IMR-90 (cell line): ENCODE measurements at places on chromosomes 7 and 10. TPM values are rescaled to one million over a fixed set of nuclear protein-coding genes. Genes with fewer than 3 reads are reported as not detected.
A peak's percentile ranks its signal among the peaks of the same experiment; 100 is the strongest.

DNA sequence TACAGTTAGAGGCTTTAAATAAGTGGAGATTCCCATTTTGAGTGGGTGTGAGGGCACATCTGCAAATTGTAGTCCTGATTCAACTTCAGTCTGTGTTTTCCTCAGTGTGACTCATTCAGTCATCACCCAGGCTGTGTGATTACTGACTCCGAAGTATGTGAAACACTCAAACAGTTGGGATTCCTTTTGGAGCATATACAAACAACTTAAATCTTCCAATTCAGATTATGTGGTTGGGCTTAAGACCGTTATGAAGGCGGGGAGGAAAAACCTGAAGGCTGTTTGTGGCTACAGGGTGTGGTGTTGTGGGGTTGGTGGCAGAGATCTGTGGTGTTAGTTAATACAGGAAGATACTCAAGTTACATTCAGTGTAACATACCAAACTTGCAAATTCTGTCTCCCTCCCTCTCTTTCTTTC is 259.7 kb upstream of the FERD3L start:
- DNase-seq: peak; percentile 99

DNA sequence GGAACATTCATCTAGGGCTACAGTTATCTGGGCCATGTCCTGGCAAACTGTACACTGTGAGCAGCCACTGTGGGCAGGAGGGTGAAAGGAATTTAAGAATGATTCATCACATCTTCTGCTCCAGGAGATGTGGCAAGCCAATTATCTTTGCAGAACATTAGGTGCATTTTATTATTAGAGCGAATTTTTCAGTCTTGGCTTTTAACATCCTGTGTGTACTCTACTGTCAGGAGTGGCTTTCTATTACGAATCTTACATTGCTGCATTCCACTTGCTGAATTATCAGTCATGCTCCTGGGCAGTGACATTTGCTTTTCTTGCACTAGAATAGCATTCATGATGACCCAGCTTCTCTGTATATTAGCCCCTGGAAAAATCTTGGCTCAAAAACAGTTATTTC is 109.2 kb upstream of the TARP start:
- peak; percentile 10 for DNase-seq

PNLIPRP1 gene
- not detected in 2 replicates for polyA plus RNA-seq

- peak; percentile 42 for DNase-seq
These were observed 78.7 kb downstream of the CLEC2L start for GRCh38 chr7:139602143-139602722.

KEL gene
- 0.03 and 0.07 TPM in 2 replicates for polyA plus RNA-seq

GRCh38 chr10:98445200-98445812 is 1.4 kb downstream of the HPS1 start:
- DNase-seq: no peak
